ENCODE measurements at places on chromosomes 7 and 10.

GRCh38 chr7:81903115-81903514 lies 133.3 kb upstream of the HGF start:
- no peak for DNase-seq

DNA sequence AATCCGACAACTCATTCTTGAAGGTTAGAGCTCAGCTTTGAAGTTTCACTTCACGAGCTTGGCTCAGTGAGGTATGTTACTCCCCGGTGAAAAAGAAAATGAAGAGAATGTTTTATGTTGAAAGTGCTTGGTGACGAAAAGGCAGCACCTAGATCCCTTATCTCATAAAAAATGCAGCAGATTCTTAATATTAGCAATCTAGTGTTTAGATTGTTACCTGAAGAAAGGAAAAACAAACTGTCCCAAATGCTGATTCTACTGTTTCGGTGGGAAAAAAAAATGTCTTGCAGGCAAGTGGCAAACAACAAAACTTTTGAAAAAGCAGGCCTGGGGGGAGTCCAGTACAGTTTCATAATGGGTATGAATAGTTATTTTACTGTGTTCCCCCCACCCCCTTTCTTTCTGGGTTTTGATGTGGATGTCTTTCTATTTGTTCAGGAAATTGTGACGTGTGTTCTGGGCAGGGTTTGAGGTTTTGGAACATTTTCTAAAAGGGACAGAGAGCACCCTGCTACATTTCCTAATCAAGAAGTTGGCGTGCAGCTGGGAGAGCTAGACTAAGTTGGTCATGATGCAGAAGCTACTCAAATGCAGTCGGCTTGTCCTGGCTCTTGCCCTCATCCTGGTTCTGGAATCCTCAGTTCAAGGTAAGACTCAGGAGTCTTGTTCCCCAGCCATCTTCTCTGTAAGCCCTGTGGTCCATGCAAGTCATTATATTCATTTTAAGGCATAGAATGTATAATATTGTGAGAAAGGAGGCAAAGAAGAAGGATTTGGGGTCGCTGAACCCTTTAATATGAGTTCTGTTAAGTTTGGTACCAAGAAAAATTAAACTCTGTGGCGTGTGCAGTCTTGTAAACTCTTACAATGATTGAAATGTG lies at the start of gene SRGN:
TSS of gene SRGN (plus strand) at position 514 of the 881 bp plus-strand sequence. CDS start at position 569, 55 bp downstream.
- DNase-seq: no peak

- DNase-seq: no peak
Measured at GRCh38 chr7:146993764-146994163, 877.2 kb downstream of the CNTNAP2 start.

GRCh38 chr7:121297843-121298242 lies 31.0 kb upstream of the WNT16 start:
- no peak for DNase-seq

DNA sequence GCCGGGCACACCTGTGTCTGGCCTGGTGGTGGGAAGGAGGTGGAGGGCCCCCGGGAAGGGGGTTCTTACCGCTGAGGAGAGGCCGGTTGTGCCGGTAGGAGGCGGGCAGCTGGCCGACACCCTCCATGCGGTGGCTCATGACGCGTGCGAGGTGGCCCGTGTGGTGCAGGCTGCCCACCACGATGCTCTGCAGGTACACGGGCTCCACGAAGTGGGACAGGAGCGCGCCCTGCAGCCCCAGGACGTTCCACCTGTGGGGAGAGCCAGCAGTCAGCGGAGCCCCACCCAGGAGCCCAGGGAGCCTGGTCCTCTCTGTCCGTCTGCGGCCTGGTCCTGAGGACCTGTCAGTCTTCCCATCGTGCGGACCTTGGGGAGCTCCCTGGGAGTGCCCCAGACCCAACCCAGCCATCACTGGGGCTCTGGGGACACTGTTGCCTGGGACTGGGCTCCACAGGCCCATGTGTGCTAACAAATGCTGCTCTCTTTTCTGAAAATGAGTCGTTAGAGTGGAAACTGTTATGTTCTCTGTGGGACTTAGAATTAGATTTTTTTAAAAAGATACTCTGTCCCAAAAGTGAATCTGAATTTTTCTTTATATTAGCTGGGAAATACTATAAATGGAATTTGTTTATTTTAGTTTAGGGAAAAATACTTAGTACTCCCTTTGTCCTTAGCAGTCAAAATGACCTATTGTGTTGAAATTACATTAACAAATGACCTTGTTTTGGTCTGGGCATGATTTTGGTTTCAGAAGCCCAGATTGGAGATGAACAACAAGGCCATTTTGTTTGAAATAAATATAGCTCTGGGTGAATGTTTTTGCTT lies 143.9 kb downstream of the WDR37 start:
- DNase-seq: no peak

DNA sequence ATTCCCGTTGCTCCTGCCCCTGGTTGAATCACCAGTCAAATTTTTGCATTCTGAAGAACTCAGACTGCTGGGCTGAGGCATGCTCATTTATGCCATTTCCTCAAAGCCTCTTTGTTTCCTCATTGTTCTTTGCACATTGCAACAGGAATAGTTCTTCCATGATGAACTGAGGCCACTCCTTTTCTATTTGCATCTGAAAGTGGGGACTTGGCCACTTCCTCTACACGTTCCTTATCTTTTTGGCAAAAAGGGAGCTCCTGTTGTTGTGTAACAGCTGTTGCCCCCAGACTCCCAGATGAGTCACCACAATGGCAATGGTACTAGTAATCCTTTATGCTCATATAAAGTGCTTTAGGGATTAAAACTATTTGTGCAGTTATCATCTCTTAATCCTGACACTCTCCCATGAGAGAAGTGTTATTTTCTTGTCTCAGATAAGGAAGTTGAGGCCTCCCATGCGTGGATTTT lies 20.1 kb upstream of the ITPRID1 start:
- DNase-seq: no peak

GRCh38 chr10:6065406-6065805 lies 3.2 kb upstream of the IL2RA start:
- no peak for DNase-seq

- peak; percentile 89 for DNase-seq
Measured at GRCh38 chr10:119270762-119271366, 63.5 kb downstream of the GRK5 start.

- no peak for DNase-seq
Measured at GRCh38 chr7:51346126-51346525, 29.5 kb upstream of the COBL start.

DNA sequence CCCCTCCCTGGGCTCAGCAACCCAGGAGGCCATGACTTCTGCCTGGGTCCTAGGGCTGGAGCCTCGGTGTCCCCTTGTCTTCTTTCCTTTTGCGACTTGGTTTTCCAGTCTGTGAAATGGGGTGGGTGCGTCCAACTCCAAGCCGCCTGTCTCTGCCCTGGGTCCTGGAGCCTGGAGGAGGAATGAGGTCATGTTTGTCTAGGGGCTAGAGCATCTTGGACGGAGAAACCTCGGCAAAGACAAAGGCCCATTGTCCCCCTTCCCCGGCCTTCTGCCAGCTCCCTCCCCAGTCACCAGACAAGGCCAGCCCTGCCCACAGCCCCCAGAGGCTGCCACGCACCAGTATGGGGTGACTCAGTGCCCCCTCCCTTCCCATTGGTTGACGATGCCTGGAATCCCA lies 39.8 kb upstream of the ELN start:
- DNase-seq: peak; percentile 58

DNA sequence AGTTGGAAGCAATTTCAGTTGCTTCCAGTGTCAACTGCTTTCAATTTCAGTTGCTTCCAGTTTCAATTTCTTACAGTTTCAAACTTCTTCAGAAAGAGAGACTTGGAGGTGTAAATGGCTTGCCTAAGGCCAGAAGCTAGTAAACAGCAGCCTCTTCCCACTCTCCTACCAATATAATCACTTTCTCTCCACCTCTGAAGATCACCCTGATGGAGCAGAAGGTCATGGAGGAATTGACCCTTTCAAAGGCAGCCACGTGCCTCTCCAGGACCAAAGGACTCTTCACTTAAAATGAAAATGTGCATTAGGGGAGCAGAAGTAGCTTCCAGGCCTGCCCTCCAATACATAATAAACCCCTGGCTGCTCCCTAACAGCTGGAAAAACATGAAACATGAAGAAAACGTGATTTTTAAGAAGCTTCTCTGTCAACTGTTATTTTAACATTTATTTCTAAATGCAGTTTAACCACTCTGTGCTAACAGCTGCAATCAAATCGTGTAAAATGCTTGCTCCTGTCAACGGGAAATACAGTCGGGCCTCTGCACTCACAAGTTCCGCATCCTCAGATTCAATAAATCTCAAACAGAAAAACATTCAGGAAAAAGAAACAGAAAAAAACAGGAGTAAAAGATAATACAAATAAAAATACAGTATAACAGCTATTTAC lies 1020.6 kb downstream of the XPNPEP1 start:
- DNase-seq: no peak

DNA sequence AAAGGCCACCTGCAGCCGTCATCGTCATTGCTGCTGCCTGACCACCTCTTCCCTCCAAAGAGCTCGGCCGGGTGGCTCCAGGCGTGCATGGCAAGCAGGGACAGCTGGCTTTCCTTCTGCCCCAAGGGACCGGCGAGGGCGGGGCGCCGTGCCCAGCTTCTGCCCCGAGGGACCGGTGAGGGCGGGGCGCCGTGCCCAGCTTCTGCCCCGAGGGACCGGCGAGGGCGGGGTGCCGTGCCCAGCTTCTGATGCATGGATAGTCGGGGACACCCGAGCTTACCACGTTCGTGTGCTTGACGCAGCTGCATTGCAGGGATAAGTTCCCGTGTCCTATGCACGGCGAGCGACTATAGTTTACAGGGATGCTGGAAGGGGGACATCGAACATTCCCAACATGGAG lies 27.0 kb downstream of the CFAP46 start:
- DNase-seq: no peak

Measured in heart right ventricle (tissue), 16 donors.